ENCODE measurements at places on chromosomes 5 and 9.
A peak's percentile ranks its signal among the peaks of the same experiment; 100 is the strongest.

DNA sequence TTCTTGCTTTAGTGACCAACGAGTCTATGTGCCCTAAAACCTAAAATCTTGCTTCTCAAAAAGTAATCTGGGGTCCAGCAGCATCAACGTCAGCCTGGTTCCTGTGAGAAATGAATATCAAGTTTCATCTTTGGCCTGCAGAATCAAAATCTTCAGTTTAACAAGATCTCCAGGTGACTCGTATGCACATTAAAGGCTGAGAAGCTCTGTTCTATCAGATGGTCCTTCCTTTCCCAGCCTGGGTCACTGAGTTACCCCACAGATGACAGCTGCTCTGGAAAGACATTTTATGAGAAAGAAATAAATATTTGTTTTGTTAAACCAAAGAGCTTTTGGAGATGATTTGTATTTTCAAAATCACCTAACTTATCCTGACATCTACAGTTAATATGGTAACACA, 75.8 kb downstream of the ADAMTSL1 start:
- DNase-seq: no peak

DNA sequence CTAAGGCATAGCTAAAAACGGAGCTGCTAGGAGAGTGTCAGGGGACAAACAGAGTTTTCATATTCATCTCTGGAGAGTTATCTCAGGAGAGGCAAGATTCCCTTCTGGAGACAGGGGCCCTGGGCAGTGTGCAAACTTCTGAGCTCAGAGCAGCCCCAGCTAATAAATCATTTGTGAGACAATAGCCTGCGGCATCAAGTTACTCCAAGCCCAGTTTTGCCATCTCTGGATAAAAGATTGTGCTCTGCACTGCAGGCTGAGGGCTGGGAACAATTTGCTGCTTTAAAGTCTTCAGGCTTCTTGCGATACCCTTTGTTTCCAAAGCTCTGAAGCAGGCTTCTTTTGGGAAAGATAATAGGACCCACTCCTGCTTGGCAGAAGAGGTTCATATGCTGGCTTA, 164.3 kb upstream of the BRINP1 start:
- no peak for DNase-seq

- no peak for DNase-seq
Measured at GRCh38 chr5:37850226-37850865, 10.5 kb upstream of the GDNF start.

- DNase-seq: no peak
Measured at GRCh38 chr9:93909242-93909616, 45.9 kb downstream of the BARX1 start.

DNA sequence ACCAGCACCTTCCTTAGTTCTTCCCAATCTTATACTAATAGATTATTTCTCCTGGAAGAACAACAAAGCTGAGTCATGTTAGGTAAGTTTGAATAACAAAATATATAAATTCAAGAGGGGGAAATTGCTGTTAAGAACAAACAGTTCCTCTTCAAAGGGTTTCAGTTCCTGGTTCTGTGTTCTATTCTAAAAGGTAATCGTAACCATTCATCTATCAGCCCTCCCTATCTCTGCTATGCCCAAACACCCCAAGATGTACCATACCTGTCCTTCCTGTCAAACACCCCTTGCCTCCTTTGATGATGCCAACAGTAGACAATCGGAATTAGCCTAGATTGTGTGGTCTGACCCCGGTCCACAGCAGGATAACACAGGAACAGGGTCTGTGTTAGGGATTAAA, 4.2 kb upstream of the RNF180 start:
- DNase-seq: no peak

- DNase-seq: no peak
Measured at GRCh38 chr9:32382565-32383320, 1.7 kb upstream of the ACO1 start.

DNA sequence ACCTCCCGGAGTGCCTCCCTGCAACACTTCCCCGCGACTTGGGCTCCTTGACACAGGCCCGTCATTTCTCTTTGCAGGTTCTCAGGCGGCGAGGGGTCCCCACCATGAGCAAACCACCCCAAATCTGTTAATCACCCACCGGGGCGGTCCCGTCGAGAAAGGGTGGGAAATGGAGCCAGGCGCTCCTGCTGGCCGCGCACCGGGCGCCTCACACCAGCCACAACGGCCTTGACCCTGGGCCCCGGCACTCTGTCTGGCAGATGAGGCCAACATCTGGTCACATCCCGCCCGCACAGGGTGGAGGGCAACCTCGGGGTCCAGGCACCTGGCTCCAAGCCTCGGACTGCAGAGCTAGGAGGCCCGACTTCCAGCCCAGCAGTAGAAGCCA, 776 bp upstream of the TERT start:
- DNase-seq: no peak

GRCh38 chr5:155455791-155456514, 442.4 kb downstream of the KIF4B start:
- DNase-seq: no peak

GRCh38 chr5:150904479-150905311, at the start of gene ZNF300:
Gene ZNF300, minus strand, starts transcription at chr5:150904980. Its CDS starts 1,825 bp downstream, at chr5:150903155.
- DNase-seq: peak; percentile 42

DNA sequence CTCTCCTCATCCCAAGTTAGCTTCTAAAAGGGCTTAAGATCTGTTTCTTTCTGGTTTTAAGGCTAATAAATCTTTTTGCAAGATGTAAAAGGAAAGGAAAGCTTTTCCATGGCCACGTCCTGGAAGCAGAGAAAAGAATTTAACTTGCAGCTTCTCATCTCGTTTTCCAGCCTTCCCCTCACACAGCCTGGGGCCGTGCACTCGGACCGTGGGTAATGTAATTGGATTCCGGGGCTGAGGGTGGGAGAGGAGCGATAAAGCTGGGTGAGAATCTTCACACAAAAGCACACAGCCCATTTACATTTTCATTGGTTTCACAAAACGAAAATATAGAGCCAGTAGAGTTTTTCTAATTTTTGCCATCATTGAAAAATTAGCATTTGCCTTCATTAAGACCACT, 91.2 kb downstream of the IRX2 start:
- no peak for DNase-seq
